ENCODE measurements at places on chromosomes 3 and 15.

GRCh38 chr15:69224383-69224782, 63.9 kb downstream of the GLCE start:
- no peak for DNase-seq

GRCh38 chr15:55279746-55280351, 9.8 kb downstream of the RAB27A start:
- DNase-seq = peak; percentile 85

- DNase-seq = no peak
These were observed 105.8 kb upstream of the RASGRP1 start for GRCh38 chr15:38670128-38671005.

DNA sequence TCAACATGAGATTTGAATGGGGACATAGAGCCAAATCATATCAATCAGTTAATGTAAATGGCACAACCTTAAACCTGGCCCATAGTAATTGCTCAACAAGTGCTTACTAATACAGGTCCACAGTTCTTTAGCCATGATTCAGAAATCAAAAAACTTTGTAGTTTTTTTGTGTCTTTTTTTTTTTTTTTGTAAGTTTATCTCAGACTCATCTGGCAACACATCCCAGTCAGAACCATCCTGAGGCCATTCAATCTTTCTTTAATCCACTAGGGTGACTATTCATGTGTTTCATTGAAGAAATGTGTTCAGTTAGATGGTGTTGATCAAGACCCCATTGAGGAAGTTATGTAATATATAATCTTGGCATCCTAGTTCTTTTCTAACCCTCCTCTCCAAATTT, 65.4 kb downstream of the ABI3BP start:
- DNase-seq = no peak

- DNase-seq = no peak
These were observed 94.9 kb downstream of the BCHE start for GRCh38 chr3:165742351-165742750.

DNA sequence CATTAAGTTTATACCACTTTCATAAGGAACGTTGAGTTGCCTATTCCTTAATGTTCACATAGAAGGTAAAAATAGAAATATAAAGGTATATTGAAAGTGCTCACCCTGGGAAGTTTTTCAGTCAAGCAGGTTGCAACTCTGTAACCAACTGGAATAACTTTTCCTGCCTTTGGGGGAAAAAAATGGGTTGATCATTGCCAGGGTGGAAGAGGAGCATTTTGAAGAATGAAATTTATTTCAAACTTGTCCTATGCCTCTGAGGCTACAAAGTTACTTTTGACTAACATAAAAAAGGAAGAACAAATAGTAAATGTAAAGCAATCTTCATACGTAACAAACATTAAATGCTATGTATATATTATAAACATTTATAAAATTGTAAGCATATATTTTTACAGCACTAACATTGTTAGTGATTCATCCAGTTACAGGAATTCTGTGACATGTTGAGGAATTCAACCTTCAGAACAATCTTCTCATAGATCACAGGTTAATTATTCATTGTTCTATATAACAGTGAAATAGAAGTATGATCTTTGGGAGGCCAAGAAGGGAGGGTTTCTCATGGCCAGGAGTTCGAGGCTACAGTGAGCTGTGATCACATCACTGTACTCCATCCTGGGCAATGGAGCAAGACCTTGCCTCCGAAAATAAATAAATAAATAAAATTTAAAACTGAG, 13.5 kb downstream of the EFHB start:
- DNase-seq = no peak

GRCh38 chr3:113097960-113098447, 107.2 kb downstream of the GTPBP8 start:
- peak; percentile 95 for DNase-seq

DNA sequence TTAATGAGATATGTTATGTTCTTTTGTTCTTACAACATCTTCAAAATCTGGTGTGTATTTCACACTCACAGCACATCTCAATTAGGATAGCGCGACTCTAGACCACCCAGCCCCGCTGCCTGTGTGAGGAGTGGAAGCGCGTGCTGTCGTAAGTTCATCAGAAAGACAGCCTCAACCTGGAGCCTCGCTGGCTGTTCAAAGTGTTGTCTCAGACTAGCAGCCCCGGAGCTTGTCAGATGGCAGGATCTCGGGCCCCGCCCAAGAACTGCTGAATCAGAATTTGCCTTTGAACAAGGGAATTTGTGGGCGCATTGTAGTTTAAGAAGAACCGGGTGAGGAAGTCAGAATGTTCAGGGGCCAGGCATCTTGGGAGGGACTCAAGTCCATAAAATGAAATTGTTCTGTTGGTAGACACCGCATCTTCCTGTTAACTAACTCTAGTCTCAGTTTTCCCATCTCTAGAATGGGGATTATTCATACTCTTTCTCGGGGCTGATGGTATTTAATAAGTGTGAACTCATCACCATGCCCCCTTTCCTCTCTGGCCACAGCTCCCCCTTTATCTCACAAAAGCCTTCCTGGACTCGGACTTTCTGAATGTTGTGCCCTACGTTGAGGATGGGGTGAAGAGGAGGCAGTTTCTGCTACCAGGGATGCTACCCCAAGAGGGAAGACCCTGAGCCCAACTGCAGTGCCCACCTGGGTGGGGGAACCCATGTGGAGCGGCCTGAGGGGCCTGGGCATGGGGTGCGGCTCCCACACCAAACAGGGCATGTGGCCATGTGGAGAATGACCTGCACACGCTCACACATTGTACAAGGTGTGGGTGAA, 40.4 kb downstream of the BHLHE40 start:
- DNase-seq = no peak

DNA sequence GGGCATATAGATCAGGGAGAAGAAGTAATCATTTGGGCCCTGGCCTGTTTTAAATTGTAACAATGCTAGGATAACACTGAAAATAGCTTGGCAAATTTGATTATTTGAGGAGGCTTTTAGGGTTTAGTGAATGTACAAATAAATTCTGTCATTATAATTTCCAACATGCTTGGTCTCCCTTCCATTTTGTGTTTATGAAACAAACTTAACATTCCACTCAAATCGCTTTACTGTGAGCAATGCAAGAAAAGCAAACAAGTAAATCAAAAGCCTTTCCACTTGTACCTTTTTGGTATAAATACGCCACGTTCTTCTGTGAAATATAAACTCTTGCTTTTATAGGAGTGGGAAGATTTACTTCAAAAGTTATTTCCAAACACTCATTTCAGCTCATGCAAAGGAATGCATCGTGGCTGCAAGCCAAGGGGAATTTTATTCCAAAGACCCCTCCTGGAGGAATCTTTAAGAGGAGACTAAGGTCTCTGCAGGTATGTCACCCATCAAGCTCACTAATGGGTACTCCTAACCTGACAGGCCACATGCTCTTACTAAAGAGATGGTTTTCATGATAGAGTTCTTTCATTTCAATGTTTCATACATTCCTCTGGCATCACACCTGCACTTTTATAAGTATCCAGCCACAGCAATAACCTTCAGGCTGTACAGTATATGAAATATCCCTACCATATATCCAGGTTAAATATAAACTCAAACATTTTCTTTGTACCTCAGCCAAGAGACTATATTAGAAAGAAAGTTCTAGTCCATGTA, 115.2 kb downstream of the P3H2 start:
- DNase-seq = no peak

GRCh38 chr3:64871834-64872249, 184.0 kb upstream of the ADAMTS9 start:
- DNase-seq = no peak

GRCh38 chr3:78165876-78166275, 1126.0 kb downstream of the ROBO2 start:
- no peak for DNase-seq

GRCh38 chr3:136050250-136050649, 84.7 kb downstream of the PPP2R3A start:
- DNase-seq = no peak
